Stimulated activated CD4-positive, alpha-beta T cell treated with anti-CD3 and anti-CD28 coated beads, Interleukin-2, amount 100 ng/mL, for 48 hours (primary cell): ENCODE measurements at places on chromosomes 2 and 18.

DNA sequence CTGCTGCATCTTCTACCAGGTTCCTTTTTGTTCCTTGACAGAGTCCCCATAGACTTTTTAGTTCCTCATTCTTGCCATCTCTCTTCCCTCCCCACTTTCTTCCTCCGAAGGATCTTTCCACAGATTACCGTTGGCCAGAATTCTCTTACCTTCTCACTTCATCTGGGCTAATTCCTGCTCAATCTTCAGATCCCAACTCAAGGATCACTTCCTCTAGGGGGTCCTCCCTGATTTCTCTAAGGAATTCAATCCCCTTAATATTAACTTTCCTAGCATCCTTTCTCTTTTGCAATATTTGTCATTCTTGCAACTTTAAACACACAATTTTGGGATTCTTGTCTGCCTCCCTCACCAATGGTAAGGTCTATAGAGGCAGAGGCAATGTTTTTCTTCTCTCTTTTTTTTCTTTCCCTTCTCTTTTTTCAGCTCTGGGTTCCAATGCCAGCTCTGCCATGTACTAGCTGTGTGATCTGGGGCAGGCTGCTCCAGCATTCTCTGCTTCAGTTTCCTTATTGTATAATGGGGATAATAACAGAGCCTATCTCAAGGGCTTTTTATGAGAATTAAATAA is 5.4 kb upstream of the KCNE4 start:
- DNase-seq = no peak

DNA sequence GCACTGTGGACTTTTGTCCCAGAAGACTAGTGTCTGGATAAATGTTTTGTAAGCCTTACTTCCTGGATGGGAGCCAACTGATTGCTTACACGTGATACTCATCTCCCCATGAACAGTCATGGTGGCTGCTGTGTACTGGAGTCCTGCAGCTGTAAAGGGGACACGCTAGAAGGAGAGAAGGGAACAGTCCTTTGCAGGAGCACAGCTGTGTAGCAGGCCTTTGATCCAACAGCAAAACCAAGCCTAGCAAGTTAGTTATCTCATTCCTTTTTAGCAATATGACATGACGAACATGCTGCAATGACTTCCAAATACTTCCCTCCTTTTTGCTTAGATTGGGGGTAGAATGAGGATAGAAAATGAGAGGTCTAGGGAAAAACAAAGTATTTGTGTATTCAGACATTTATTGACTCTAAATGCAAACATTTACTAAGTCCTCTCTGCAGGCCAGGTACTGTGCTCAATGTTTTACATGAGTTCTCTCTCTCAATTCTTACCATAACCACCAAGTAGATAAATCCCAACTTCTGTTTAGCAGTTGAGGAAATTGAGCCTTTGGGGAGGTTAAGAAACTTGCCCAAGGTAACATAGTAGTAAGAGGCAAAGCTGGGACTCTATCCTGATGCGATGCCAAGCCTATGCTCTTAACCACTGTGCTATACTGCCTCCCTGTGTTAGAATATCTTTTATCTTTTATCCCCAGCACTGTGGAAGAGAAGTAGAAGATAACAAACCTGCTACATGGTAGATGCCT is 55.4 kb upstream of the CD28 start:
- DNase-seq = no peak

DNA sequence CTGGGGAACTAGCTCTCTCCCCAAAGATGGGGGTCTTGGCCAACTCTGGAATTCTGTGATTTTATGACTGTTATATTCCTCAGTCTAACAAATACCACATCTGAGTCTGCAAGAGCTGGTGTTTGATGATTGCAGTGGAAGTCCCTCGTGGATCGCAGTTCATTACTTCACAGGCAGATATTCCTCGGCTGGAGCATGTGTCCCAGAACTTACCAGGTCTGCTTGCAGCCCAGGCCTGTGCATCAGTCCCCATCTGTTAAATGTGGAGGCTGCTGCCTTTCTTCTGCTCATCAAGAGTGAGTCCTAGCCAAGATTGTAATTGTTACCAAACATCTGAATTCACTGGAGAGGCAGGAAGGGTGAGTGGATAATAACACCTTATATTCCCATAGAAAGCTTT is 55.5 kb downstream of the PRKCE start:
- no peak for DNase-seq

DNA sequence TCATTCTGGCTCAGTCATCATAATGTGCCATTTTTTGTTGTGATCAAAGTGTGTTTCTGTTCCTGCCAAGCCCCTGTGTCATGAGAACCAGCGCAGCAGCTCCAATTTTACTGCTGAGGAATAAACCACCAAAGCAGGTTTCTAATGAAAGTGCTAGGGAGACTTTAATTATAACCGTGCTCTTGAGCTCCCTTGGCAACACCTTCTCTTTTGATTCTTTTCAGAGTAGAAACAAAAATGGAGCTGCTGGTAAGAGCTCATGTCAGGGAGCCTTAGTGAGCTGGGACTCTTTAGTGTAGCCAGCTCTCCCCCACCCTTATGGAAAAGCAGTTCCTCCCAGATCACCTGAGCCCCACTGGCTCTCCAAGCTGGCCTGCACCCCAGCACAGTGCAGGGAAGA is 74.3 kb downstream of the LYPD1 start:
- no peak for DNase-seq

- no peak for DNase-seq
Measured at GRCh38 chr2:12391116-12391515, 325.6 kb upstream of the TRIB2 start.

DNA sequence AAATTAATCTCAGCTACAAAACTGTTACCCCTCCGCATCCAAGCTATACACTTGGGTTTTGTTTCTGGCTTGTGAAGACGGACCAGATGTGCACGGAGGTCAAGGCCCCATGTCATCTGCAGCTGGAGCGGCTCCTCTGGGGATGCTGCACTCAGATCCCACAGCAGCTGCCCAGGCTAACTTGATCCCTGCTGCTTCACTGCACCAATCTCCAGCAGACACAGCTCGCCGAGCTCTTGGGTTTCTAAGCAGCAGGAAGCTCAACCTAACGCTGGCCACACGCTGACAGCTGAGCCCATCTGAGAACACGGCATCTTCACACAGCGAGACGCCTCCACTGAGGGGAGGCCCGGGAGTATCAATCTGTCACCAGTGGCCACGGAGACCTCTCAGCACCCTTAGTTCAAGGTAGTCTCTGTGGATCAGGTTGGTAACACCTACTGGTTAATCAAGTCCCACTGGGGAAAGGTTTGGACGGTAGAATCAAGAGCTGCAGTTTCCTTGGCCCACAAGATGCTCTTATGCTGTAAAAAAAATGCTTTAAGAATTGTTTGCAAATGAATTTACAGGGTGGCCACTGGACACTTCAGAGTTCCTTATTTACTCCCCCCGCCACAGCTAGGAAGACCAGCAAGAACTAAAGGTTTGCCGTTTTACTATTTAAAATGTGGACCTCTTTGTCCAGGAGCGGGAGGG is 67.5 kb downstream of the EMILIN2 start:
- DNase-seq = no peak

GRCh38 chr18:6661692-6662415 is 67.7 kb upstream of the ARHGAP28 start:
- DNase-seq = no peak

DNA sequence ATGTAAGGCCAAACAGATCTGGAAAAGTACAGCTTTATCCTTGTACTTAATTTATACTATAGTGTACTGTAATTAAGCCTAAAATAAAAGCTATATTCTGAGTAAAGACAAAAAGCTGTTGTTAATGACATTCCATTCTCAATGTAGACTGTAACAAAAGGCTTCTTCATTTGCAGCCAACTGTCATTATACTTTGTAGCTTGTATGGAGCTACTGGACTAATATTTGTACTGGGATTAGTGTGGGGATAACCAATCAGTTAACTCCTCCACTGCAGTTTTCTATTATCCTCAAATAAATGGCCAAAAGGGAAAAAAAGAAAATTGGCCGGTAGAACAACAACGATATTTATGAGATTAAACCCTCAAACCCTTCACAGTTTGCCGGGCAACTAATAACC is 66.5 kb downstream of the STK39 start:
- no peak for DNase-seq

DNA sequence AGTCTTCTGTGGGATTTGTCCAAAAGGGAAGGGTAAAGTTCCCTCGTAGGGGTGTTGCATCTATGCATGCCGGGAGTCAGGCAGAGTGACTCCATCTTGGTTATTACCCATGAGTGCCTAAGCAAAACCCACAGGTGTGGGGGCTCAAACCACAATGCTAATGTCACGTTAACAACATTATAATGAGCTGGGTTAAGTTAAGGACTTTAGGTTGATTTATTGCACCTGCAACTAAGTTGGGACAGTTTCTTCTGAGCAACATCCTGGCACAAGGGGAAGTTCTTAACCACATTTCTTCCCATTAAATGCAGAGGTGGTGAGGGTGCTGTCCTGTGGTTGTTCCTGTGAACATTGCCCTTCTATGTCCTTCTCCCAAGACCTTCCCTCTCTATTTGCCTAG is 1596.8 kb upstream of the SLC39A10 start:
- DNase-seq = no peak

DNA sequence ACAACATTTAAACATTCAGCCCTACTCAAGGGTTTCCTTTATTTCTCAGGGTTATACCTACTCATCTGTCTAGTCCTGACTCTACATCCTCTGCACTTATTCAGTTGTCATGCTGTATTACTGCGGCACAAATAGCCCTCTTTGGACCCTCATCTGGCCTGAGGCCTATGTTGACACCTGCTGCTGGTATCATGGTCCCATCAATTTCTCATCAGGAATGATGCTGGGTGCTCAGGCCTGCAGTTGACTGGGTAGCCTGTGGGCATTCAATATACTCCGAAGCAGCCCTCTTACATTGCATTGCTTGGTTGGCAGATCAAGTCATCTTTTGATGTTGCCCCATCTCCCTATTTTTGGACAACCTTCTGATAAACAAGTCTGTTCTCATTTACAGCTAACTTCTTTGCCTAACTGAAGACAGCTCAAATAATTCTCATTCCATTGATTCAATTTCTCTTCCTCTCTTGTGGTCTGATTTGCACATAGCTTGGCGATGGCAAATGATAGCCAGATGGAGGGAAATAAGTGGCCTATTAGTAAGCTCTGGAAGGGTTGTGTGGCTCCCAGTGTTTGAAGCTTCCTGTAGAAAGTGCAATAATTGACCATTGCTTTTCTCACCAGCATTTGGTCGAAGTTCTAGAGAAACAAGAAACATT is 19.1 kb upstream of the MC4R start:
- no peak for DNase-seq

- no peak for DNase-seq
Measured at GRCh38 chr2:177348118-177348654, 44.4 kb upstream of the AGPS start.

DNA sequence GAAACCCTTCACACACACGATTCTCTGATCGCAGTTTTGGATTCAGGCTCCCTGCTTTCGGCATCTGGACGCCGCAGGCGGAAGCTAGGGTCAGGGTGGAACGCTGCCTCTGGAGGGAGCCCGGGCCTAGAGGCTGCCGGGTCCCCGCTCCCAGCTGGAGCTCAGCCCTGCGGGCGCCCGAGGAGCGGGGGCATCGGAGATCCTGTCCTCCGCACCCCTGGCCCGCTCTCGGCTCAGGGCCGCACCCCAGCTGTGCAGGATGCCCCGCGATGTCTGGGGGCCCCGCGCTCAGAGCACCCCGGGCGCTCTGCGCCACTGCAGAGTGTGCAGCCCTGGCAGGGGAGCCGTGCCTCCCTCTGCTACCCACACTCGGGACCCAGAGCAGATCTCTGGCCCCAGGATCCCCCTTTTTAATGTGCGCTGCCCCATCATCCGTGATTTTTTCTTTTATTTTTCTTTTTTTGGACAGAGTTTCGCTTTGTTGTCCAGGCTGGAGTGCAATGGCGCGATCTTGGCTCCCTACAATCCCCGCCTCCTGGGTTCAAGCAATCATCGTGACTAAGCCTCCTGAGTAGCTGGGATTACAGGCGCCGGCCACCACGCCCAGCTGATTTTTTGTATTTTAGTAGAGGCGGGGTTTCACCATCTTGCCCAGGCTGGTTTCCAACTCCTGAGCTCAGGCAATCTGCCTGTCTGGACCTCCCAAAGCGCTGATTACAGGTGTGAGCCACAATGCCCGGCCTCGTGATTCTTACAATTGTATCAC is 54.8 kb upstream of the TUBA3E start:
- no peak for DNase-seq

DNA sequence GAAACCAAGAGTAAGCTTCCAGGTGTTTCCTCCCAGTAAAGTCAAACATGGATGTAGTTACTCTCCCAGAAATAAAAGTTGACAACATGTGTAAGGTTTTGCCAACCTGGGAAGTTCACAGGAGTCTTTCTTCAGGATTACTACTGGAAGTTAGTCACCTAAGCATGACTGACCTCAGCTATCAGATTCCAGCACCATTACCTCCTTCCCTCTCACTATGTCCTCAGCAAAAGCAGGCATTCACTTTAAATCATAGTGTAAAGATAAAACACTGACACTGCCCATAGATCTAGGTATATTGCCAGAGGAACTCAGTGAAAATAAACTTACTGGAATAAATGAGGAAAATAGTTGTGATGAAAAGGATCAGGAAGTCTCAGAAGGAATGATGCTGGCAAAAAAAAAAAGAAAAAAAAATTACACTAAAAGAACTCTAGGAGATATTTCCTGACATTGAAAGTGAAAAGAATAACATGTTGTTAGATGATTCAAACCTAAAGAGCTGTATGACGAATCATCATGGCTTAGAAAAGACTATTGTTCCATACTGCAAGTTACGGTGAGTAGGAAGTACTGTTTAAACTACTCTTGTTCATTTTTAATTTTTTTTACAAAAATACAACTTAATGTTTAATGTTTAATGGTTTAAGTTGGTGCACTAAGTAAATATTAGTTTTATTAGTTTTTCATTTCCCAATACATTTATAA is 484.5 kb upstream of the ZNF804A start:
- no peak for DNase-seq

DNA sequence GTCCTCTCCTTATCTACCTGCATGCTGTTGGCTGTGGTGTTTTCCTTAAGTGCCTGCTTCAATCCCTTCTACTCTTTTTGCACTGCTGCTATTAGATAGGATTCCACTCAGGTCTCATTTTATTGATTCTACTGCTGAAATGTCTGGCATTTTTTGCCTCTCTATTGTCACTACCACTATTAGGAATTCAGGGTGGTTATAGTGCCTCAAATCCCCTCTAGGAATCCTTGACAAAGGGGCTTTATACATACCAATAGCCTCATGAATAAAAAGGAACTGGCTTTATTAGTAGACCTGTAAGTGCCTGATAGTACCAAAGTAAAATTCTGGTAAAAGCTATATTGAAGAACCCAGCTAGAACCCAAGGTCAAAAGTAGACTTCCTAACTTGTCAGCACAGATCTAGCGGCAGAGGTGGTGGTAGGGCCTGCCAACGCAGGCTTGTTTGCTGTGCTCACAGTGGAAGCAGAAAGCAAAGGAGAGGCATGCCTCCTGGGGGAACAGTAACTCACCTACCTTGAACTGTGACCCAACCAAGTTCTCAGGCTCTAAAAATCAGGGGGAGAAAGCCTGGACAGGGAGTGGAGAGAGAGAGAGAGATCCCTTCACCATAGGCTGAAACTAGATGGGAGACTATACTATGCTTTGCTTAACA is 200.8 kb downstream of the RAB3GAP1 start:
- DNase-seq = no peak

GRCh38 chr18:8501044-8501443 is 108.2 kb upstream of the RAB12 start:
- no peak for DNase-seq
